Esophagus mucosa (tissue), 1 donor: ENCODE measurements at places on chromosomes 3 and 15. TPM values are rescaled to one million over a fixed set of nuclear protein-coding genes. Genes with fewer than 3 reads are reported as not detected.
A peak's percentile ranks its signal among the peaks of the same experiment; 100 is the strongest.

GRCh38 chr3:188242436-188243123 is 88.6 kb downstream of the LPP start:
- peak; percentile 31 for ATAC-seq

GRCh38 chr3:61358364-61358763 is 107.1 kb upstream of the FHIT start:
- no peak for ATAC-seq

- ATAC-seq: peak; percentile 81
These were observed 794 bp downstream of the ARPP19 start for GRCh38 chr15:52567871-52568600.

DNA sequence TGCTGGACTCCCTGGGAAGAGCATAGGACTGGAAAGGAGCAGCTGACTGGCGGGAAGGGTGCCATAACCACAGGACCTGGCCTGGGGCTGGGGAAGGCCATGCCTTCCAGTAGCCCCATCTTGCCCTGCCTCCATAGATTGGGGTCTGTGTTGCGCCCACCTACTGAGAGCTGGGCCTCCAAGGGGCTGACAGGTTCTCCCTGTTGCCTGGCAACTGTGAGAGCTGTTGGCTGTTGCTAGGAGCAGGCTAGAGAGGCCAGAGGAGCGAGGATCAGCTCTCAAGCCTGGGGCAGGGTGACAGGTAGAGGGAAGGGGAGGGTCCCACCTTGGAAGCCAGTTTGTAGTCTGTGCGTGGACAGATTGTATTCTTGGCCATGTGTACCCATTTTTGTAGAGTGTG is 2.8 kb upstream of the GNAI2 start:
- ATAC-seq: no peak

- ATAC-seq: peak; percentile 84
These were observed 84.2 kb downstream of the SEMA6D start for GRCh38 chr15:47801522-47801921.

DNA sequence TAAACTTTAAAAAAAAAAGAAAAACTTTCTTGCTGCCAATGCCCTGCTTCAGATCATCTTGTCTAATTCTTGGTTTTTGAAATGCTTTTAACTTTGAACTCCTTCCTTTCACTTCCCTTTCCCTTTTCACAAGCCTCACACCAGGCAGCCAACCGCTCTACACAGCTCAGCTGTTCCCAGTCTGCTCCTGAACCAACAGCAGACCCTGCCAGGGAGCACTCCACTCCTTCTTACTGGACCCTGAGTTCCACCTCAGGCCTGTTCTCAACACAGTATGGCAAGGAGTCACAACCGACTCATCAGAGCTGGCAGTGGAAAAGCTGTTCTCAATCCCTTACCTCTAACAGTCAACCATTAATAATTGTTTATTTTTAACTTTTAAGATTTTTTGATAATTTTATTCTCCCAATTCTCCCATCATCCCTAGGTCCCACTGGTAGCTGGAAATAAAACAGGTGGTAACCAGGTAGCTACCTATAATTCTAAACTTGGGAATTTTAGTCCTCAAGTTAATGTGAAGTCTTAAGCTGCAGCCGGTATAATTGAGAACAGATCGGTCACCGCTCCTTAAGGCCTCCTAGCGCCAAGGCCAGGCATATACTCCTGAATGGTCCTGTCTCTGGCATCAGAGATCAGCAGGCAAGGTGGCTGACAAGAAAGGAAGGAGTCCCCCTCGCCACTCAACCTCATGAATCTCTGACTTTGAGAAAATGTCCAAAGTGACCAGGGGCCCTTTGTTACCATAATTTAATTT is 43.9 kb downstream of the BOC start:
- ATAC-seq: no peak

- ATAC-seq: peak; percentile 82
These were observed 39.9 kb downstream of the RASA2 start for GRCh38 chr3:141526709-141527108.

DNA sequence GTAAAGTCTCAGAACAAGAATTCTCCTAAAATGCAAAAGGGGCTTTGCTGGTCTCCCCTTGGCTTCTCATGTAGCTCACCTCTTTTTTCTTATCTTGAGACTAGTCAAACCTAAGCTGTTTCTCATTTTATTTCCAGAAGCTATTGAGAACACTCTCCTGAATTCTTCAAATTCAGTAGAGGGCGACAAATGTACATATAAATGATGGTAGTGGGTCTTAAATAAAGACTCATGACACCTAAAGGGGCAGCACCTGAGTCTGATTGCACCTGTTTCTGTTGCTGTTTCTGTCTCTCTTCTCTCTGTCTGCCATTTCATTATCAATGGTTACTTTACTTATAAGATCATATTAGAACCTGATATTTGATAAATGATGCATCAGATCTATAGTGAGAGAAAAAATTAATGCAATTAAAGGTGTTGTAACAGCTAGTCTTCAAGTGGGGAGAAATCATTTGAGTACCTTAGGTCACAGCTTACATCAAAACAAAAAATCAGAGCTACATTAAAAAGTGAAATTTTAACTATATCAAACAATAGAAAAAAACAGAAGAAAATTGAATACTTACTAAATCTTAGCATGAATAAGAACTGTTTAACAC is 7.0 kb downstream of the ADIPOQ start:
- no peak for ATAC-seq

- no peak for ATAC-seq
These were observed 169.0 kb downstream of the GHSR start for GRCh38 chr3:172279191-172279640.

DNA sequence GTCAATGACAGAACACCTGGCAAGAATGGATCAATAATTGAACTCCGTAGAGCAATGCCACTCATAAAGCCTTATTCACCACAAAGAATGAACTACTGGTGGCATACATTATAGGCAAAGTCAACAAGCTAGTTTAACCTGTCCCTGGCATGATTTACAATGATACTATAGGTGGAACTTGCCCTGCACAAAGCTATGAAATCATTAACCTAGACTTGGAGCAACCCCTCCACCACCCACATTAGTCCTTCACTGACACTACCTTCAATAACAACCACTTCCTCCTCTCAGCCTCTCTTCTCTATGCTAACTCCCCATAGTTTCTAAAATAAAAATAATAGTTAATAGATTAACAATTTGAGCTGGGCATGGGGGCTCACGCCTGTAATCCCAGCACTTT is 54.4 kb downstream of the ACAP2 start:
- ATAC-seq: peak; percentile 94

GRCh38 chr3:13259831-13260230 is 160.3 kb downstream of the NUP210 start:
- no peak for ATAC-seq

GRCh38 chr3:189772584-189772983 is 141.4 kb downstream of the TP63 start:
- ATAC-seq: peak; percentile 37

- ATAC-seq: no peak
These were observed 7.6 kb upstream of the RTP4 start for GRCh38 chr3:187360596-187360995.

DNA sequence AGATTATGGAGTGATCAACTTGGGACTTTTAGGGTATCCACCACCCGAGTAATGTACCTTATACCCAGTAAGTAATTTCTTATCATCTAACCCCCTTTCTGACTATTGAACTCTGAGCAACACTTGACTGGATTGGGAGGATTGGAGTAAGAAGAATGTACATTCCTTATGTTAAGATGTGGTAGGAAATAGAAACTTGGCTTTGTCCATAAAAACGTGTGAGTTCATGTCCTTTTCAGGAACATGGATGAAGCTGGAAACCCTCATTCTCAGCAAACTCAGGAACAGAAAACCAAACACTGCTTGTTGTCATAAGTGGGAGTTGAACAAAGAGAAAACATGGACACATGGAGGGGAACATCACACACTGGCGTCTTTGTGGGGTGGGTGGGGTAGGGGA is 112.3 kb downstream of the PTPRG start:
- ATAC-seq: no peak

- ATAC-seq: no peak
These were observed 177.9 kb downstream of the PLOD2 start for GRCh38 chr3:145983101-145983500.

DNA sequence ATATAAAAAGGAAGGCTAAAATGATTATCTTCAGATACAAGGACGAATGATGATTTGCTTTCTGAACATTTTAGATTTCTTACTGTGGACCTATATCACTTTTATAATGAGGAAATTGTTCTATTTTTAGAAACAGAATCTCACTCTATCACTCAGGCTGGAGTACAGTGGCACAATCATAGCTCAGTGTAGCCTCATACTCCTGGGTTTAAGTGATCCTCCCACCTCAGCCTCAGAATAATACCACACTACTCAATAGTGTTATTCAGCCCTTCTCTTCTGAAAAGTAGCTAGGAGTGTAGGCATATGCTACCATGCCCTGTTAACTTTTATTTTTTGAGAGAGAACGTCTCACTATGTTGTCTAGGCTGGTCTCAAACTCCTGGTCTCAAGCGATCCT is 15.8 kb downstream of the DNAJC13 start:
- peak; percentile 25 for ATAC-seq

DNA sequence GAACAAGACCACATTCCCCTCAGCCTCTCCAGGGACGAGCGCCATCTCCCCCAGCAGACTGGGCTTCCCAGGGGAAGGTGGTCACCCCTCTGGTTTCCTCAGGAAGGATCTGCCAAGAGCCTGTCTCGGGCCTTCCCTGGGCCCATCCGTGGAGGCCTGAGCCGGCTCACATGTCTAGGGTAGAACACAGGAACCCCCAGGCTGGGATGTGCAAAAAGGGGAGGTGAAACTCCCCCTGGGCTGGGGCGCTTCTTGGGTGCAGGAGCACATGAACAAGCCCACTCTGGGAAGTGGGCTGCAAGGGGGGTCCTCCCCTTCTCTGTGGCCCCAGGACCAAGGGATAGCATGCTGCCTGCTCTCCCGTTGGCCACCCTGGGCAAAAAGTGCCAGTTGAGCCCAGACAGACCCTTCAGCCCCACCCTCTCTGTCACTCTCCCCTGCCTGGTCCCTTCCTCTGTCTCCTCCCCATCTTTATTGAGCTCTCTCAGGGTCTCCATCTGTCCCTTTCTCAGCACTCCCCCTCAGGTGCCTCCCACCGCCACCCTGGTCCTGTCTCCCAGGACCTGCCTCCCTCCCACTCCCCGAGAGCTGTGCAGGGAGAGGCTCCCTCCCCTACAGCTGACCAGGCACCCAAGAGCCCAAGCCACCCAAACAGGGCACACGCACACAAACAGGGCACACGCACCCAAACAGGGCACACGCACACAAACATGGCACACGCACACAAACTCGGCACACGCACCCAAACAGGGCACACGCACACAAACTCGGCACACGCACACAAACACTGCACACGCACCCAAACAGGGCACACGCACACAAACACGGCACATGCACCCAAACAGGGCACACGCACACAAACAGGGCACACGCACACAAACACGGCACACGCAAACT is 864 bp downstream of the SEMA3G start:
- no peak for ATAC-seq

GRCh38 chr3:43341788-43342187 is 55.4 kb downstream of the SNRK start:
- no peak for ATAC-seq

DNA sequence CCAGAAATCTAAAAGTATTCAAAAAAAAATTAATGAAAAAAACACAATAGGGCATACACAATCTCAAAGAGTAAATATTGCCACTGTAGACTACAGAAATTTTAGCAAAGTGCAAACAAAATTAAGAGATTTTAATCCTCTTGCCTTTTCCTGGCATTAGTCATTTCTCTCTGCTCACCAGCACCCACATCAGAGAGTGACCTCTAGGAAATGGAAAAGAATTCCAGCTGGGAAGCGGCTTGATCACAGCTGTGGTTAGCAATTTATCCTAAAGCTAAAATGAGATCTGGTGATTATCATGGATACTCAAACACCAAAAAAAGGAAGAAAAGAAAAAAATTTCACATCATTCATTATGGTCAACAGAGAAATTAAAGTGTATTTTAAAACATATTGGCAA is 7.5 kb downstream of the CSNK1G1 start:
- no peak for ATAC-seq

Gene CILP
- 0.64 TPM for total RNA-seq

Gene APEH
- 103 TPM for total RNA-seq

Gene CDCP1
- total RNA-seq: 85.6 TPM

Gene BUB1B
- total RNA-seq: 15.3 TPM

Gene GPR149
- not detected for total RNA-seq

Gene CPNE9
- total RNA-seq: not detected

Gene EXOSC7
- 32.5 TPM for total RNA-seq

Gene FRMD4B
- total RNA-seq: 35.1 TPM
